ENCODE measurements at places on chromosomes 3 and 15. TPM values are rescaled to one million over a fixed set of nuclear protein-coding genes. Genes with fewer than 3 reads are reported as not detected.

DNA sequence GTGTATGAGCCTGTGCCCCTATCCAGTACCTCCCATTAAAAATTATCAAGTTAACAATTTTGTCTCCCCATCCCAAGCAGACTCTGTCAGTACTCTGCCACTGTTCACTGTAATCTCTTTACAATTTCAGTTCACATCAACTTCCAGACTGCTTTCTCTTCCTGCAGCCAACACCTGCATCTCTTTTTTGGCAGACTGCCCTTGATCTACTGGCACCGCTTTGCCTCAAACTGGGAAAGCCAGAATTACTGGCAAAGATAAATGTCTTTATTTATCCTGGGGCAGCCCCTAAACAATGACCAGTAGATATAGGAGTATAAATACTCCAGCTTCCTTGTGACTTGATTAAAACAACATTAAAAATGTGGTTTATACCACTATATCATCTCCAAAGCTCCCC, 494.1 kb downstream of the ZNF385D start:
- no peak for DNase-seq

- no peak for DNase-seq
These were observed 97.2 kb downstream of the TBC1D5 start for GRCh38 chr3:17645074-17645698.

DNA sequence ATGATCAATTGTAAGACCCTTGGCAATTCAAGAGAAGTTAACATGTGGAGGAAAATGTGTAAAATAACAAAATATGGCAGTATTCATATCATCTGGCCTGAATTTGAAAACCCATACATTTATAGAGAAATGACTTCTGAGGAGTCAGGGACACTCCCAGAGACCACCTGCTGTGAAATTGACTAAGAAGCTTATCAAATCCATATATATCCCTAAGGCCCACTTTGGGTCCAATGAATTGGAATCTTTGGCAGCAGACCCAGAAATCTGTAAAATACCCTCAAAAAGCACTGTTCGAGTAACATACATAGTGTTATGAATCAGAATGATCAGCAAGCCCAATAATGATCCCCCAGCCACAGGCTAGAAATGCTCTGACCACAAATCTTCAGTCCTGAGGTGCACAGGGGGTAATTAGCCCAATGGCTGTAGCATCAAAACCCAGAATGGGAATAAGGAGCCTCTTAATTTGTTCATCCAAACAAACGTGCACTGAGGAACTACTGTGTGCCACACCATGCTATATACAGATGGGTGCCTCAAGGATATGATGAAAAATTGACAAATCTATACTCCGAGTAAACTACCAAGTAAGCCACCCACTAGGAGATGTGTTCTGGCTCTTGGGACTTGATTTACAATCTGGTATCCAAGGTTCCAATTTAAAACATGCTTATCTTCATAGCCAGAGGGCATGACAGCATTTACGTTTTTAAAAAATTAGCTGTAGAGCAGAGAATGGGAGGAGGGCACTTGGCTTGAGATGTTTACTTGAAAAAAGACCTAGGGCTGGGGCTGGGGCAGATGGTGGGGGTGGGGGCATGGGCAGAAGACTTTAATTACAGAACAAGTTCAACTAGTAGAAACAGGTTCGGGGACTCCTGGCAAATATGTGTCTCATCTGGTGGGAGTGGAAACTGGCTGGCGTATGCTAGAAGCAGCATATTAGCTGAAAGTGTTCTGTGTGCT, 9.1 kb upstream of the ARHGEF3 start:
- DNase-seq, result no peak

GRCh38 chr3:135007607-135008006, 212.5 kb downstream of the EPHB1 start:
- DNase-seq, result no peak

CADM2 gene
- total RNA-seq, result not detected

GRCh38 chr15:100291106-100291505, 50.7 kb downstream of the ADAMTS17 start:
- DNase-seq, result no peak

MST1 gene
- total RNA-seq, result 11.8 TPM

GRCh38 chr3:4841776-4842440, 137.3 kb upstream of the BHLHE40 start:
- no peak for DNase-seq

- no peak for DNase-seq
These were observed 1.8 kb upstream of the USP19 start for GRCh38 chr3:49122451-49122850.

DNA sequence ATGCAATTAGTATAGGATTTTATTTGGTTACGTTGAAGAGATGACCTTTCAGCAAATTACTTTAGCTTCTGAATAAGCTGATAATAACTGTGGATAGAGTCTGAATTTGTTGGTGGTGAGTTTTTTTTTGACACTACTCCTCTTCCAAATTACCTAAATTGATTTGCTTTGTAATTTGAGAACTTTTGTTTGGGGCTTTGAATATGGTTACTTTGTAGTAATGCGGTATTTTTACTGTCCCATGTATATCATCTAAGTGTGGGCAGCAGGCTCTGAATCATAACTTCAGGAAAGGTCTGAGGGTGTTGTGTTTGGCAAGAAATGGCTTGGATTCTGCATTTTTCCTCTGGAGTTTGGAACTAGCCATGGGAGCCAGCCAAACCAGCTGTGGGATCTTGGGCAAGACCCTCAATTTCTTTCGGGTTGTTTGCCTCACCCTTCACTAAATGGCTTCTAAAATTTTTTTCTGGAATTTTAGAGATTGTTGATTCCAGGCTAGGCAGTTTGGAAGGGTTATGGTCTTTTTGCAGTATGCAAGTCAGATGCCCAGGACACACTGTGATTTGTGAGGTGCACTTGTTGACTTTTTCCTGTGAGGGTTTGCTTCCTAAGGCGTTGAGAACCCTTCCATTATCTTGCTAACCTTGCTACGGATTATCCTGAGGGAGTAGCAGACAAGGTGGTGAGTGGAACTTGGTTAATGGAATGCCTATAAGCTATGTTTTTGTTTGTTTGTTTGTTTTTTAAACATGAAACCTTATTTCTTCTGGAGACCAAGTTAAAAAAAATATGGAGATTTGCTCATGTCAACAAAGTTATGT, 10.4 kb downstream of the PTPRG start:
- DNase-seq, result no peak

OXTR gene
- total RNA-seq, result 0.89 TPM

DNA sequence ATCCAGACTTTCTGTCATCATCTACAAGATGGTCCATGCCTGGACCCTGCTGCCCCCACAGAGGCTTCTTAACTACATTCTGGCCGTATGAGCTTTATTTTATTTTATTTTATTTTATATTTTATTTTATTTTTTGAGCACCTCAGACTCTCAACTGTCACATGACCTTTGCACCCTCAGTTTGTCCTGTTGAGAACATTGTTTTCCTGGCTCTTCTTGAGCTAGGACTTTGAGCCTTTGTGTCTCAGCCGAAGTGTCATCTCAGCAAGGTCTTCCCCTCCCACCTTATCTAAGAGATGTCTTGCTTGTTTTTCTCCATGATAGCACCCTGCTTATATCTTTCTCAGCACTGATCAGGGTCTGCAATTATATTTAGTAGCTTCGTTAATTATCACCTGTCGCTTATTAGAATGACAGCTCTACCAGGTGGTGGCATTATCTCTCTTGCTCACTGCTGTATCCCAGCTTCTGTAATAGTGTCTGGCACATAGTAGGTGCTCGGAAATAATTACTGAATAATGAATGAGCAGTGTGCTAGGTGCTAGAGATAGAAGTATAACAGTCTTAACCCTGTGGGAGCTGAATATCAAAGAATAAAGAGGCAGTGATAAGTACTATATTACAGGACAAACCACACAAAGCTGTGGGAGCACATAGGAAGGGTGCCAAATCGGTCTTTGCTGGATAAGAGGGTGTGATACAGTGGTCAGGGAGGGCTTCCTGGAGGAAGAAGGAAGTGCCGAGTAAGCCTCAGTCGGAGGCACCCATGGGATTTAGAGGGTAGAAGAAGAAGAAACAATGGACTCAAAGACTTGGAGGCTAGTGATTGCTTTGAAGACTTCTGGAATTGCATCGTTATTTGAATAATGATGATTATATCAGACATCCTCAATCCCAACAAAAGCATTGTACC, 136.2 kb downstream of the ITPR1 start:
- DNase-seq, result no peak

GRCh38 chr3:82558081-82558480, 796.6 kb upstream of the GBE1 start:
- DNase-seq, result no peak

DNA sequence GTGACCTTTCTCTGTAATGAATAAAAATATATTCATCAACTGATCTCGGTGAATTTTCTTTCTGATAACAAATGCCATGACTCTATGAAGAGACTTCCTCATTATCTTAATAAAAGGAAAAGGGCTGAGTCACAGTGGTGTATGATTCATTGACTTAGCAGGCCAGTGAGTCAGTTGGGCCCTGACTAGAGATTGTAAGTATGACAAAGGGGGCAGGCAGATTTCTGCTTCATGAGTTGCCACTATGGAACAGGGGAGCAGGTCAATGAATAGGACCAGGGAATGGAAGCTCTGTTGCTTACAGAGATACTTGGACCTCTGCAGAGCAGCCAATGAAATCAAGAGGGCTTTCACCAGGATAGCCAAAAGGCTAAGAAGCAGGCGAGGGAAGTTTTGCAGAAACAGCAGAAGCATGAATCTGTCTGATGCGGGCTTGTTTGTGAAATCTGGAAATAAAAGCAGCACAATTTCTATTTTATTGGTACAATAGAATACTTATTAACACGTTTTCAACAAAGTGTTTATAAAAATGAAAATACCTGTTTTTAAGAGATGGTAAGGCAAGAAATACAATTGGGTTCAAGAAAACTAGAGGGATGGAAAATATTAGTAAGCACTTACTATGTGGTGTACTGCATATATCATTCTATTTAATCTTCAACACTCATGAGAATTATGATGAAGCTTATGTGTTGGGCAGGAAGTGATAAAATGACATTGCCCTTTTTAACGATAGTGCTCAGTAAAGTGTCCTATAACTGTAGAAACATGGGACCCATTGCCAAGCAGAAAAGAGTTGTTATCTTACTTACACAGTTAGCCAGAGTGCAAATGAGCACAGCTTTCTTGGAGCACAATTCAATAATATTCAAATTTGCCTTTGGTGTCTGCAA, 169.8 kb upstream of the MYRIP start:
- DNase-seq, result peak; percentile 20

Measured in activated naive CD4-positive, alpha-beta T cell treated with anti-CD3 and anti-CD28 coated beads, Interleukin-2, amount 50 U/mL, for 72 hours (primary cell).